Esophagus mucosa (tissue), 1 donor: ENCODE measurements at places on chromosomes 11 and 22. TPM values are rescaled to one million over a fixed set of nuclear protein-coding genes. Genes with fewer than 3 reads are reported as not detected.
A peak's percentile ranks its signal among the peaks of the same experiment; 100 is the strongest.

GRCh38 chr11:118212131-118212725, 12.6 kb downstream of the JAML start:
- ATAC-seq = no peak

DNA sequence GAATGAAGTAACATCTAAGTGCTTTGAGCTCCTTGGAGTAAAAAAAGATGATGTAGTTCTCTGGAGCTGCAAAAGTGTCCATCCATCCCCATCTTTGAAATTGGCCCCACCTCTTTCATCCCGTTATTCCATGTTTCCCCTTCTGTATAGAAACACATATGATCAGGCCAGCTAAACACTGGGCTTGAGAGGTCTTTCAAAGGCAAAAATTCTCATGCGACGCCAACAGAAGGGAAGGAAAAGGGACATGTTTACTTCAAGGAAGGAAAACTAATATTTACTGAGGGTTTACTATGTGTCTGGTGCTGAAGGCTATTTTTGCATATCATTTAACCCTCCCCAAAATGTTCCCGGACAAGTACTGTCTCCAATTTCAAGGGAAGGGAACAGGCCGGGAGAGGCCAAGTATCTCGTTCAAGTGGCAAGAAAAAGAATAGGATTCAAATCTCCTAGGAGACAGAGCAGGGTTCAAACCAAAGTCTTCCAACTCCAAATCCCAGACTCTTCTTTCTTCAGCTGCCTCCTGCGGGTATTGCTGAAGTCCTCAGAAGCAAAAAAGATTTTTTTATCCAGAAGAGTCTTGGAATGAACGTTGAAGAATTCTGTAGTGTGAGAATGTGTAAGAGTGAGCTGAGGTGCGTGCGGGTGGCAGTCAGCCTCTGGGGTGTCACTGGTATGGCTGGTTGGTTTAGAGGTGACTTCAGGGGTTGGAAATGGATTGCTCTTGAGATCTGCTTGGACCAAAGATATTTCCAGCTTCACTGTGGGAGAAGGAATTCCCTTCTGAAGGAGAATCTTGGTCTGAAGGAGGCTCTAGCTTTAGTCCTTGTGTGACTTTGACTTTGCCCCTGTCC, 10.1 kb downstream of the TECTA start:
- no peak for ATAC-seq

DNA sequence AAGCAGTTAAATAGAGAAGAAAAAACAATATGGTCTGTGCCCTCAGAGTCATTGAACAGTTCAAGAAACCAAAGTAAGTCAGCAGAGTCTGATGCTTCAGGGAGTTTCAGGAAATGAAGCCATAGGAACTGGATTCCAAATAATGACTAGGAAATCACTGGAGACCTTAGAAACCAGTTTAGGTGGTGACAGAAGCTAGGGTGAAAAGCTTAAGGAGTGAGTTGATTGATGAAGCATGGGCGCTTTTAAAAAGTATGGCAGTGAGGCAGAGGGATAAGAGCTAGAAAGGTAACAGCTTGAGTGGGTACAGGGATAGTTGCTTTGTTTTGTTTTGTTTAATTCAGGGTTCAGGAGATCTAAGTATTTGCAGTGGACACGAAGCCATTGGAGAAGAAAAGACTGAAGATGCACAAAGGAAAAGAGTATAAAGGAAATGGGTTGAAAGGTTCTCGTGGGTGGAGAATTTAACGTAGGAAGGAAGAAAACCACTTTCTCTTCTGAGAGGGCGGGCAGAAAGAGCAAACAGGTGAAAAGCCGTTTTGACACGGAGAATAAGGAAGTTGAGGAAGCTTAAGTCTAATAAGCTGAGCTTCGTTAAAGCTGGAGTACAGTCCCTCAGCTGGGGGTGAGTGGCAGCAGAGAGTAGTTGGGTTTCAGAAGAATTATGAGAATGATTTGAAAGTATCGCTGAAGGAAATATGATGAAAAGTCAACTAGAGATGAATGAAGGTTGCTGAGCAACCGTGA, 14.8 kb downstream of the SGSM3 start:
- ATAC-seq = peak; percentile 43

DAGLA gene
- 2.3 TPM for total RNA-seq

DNA sequence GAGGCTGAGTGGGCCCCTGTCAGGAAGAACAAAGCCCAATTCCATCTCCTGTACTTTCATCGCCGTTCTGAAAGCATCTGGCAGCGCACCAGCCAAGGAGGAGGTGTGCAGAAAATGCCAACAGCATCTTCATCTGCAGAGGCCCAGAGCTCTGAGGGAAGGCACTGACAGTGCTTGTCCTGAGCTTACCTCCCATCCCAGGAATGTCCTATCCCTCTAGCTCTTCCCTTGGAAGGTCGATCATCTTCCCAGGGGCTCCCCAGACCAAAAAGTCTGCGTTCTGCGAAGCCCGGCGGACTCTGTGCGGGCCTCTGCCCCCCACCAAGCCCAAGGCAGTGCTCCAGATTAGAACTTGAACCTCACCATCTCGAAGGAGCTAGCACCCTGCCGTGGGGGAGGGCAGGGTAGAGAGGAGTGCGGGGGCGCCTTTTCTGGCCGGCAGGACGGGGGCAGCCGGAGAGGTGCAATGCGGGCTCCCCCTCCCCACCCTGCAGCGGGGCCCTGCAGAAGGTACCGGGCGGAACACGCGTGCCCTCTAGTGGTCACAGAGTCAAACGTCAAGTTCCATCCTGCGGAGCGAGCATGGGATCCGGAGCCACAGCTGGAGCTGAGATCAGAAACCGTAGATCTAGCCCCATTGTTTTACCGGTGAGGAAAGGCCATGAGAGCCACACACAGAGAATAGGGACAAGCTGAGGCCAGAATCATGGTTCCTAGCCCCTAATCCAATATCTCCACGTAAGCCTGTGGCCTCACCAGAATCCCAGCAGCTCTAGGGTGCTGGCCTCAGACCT, 5.0 kb downstream of the SCN2B start:
- peak; percentile 67 for ATAC-seq

PDE2A gene
- 6.0 TPM for total RNA-seq

DNA sequence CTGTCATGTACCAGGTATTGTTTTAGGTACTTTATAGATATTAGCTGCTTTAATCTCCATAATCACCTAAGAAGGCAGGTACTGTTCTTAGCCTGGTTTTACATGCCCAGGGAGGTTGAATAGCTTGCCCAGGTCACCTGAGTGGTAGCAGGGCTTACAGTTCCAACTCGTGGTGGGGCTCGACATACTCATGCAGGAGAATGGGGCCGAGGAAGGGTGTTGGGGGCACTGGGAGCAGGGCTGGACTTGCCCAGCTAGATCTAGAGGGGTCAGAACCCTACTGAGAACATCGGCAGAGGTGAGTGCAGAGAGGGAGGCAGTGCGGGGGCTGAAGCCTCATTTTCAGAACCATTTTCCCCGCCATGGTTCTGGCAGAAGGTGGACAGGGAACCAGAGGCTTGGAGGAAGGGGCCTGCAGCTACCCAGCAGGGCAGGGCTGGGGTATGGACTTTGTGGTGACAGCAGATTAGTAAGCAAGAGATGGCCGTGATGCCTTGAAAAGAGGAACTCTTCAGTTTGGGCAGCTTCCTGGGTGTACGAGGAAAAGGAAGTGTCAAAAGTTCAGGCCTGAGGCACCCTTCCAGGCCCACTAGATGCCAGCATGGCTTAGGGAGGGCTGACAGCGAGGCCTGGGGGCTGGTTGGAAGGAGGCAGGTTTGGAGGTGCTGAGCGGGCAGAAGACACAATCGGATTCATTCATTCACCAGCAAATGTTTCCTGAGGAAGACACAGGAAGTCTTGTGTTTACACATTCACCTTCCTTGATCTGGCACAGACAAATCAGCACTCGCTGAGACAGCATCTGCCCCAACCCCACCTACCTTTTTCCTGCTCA, 54.7 kb upstream of the LYVE1 start:
- ATAC-seq = peak; percentile 53

GRCh38 chr11:31450841-31451240, 58.6 kb downstream of the IMMP1L start:
- ATAC-seq = no peak

- ATAC-seq = no peak
Measured at GRCh38 chr22:44661070-44661469, 40.9 kb upstream of the PRR5 start.

DNA sequence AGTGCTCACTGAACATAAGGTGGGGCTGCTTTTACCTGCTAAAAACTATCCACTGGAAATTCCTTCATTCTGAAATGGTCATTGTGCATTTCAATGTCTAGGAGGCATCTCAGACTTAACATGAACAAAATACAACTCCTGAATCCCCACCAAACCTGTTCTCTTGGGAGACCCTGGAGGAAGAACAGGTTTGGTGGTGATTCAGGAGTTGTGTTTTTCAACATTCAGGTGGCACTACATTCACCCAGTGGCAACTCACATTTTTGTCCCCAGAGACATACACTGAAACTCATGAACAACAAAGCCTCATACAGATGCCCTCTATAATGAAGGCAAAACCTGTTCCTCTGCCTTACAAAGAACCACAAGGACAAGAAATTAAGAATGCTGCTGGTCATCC, 64.3 kb upstream of the CYP2D6 start:
- peak; percentile 78 for ATAC-seq

APOBEC3G gene
- 3.9 TPM for total RNA-seq

SYCE3 gene
- total RNA-seq = not detected

DNA sequence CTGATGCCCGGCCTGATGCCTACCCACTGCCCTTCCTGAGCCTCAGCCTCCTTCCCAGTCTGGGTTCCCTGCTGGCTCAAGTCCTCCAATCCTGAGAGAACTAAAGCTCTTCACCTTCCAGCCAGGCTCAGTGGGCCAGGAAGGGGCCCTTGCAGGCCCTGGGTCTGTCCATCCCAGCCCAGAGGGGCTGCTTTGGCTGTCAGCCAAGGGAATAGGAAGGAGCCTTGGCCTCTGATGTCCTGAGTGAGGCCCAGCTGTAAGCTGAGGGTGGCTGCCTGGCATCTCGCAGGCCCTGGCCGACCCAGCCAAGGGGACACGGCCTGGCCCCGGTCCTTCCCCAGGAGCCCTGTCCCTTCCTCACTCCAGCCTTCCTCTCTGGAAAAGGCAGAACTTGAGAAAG, 83.4 kb downstream of the DHCR7 start:
- no peak for ATAC-seq

SULT4A1 gene
- not detected for total RNA-seq

ANO9 gene
- 12.8 TPM for total RNA-seq

DNA sequence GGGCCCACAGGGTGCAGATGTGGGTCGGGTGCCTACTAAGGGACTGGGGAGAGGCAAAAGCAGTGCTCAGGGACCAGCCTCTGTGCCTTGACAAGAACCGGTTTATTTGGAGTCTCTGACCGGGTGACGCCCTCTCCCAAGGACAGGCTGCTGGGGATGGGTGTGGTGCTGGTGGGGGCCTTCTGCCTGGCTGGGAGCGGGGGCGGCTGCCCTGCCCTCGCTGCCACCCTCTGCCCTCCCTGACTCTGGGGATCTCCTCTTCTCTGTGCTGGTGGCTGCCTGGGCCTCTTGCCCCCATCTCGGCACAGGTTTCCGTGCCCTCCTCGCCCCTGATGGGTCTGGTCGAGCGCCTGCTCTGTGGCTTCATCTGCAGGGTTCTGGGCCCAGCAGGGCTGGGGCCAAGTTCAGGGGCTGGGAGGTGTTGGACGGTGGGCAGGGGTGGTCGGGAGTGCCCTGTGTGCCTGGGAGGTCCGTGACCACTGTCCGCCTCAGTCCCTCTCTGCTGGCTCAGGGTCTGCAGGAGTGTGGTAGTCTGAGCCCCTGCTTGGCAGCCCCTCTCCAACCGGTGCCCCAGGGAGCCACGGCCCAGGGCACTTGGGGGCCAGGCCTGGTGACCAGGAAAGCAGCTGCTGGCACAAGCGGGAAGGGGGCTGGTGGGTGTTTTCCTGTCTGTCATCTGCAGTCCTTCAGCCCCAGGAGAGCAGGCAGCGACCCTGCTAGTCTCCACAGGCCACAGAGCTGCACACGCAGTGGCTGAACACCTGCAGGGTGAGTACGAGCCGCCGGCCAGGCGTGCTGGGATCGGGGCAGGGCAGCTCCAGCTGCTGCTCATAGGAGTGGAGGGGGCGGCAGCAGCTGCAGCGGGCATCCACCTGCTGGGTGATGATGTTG, 23.5 kb downstream of the MUC6 start:
- no peak for ATAC-seq

- ATAC-seq = peak; percentile 43
Measured at GRCh38 chr11:19673924-19674729, 38.5 kb upstream of the NAV2 start.

DEUP1 gene
- total RNA-seq = not detected

CCT8L2 gene
- total RNA-seq = not detected

DNA sequence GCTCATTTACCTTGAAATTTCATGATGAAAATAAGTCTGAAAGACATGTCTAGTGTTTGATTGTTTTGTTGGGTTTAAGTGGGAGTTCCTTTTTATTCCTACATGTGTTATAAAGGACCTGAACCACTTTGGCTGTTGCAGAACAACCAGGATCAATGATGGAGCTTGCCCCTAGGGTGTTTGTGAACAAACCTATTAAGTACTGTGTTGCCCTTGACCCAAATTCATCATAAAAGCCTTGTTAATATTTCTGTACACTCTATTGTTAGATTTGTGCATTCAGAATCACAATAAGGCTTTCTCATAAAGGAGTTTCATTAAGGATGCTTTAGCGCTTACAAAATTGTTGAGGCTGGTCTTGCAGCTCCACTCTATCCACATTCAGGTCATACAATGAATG, 452.6 kb downstream of the NELL1 start:
- ATAC-seq = no peak

- no peak for ATAC-seq
Measured at GRCh38 chr11:73537969-73538368, 59.9 kb downstream of the FAM168A start.

DNA sequence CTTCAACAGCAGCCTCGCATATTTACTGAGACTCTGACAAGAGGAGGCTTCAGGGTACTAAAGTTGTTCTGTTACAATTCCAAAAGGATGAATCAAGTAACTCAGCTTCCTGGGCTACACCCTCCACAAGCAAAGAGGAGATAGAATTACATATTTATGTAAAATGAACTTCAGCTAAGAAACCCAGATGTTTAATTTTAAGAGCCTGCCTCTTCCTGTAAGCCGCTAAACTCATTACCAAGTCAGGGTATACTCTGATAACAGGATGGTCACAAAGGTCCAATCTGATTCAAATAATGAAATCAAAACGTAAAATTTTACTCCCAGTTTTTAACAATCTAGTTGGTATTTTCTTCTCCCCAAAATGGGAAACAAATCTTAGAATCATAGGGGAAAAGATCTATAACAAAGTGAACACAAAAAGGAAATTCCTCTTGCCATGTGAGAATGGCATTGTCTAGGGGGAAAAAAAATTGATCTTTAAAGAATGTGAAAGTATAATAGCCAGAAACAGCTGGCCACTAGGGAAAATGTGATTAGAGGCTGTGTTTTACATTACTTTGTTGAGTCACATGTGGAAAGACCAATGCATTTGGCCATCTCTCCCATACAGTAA, 30.9 kb downstream of the CHEK2 start:
- no peak for ATAC-seq

ALDH3B2 gene
- 206 TPM for total RNA-seq

DNA sequence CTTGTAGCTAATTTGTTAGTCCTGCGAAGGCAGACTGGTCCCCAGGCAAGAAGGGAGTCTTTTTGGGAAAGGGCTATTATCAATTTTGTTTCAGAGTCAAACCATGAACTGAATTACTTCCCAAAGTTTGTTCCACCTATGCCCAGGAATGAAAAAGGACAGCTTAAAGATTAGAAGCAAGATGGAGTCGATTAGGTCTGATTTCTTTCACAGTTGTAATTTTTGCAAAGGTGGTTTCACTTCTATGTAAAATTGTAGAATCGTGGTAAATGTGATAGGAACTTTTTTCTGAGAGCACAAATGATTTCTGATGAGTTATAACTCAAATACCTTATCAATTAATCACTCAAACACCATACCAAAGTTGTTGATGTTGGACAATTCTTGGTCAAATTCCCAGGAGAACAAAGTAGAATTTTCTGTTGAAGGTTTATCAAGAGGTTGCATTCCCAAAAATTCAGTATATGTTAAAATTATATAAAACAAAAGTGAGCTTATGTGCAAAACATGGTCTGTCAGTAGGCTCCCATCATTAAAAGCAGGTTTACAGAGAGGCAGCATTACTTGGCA, 2.9 kb upstream of the CTSC start:
- no peak for ATAC-seq
